ENCODE measurements at places on chromosomes 4 and X. TPM values are rescaled to one million over a fixed set of nuclear protein-coding genes. Genes with fewer than 3 reads are reported as not detected.

The ASB11 gene
- not detected for polyA plus RNA-seq

The KIF4A gene
- 15.7 TPM for polyA plus RNA-seq

DNA sequence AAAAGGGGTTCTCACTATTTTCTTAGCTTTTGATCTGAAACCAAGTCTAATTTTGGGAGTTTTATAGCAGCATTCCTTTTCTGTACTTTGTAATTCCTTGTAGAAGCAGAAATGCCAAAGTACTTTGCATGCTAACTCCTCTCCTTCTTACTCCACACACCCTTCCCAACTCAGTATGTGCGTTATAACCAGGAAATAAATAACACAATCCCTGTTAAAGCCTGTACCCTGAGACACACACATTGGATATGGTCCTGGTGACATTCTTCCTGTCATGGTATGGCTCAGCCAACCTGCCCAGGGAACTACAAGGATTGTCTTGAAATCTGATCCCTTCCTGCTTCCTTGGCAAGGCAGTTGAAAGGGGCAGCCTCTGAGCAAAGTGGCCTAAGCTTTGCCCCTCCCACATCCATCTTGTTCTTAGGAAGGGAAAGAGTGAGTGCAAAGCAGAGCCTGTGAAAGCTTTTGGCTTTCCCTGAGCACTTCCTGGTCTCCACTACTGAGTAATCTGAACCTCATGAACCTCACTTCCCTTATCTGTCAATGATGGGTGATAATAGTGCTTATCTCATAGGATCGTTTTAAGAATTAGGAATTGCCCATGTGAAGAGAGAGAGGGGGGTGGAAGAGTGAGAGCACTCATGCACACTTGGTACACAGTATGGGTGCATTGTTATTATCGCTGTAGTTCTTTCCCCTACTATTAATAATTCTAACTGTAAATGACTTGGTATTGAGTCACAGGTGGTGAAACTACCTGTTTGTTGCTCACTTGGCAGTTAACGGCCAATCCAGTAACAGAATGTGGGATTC lies 109.3 kb downstream of the AFF2 start:
- no peak for DNase-seq

- DNase-seq, result no peak
Measured at GRCh38 chr4:3347871-3348270, 55.0 kb downstream of the RGS12 start.

DNA sequence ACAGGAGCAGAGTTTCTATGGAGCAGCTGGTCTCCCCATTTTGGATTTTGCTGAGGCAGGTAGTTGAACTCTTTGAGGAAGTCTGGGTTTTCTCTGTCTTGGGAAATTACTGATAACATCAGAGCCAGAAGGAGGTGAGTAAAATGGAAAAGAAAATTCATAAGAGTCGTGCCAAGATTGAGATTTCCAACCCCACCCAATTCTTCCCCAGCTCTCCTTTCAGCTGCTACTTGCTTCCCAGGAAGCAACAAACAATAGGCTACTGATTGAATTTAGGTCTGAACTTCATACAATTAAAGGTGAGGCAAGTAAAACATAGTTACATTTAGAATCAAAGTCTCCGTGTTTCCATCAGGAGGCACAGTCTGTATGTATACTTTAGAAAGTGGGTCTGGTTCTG lies 54.6 kb upstream of the EOLA2 start:
- DNase-seq, result no peak

DNA sequence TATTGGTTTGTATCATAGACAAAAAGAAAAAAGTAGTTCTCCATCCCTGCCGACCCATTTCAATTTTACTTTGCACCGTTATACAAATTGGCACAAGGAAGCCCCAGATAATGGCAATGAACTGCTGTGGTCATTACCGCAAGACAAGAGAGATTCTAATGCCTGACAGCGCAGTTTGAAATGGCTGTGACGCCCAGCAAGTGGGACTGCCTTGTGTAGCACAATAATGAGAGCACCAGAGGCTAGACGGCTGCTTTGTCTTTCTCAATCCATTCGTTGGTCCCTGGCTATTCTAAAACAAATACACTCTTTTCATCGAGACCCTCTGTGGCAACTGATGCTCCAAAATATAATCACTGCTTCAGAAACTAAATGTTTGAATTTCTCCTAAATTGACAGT lies 192.4 kb upstream of the NEIL3 start:
- no peak for DNase-seq

GRCh38 chr4:73213916-73214653 lies 44.5 kb downstream of the ANKRD17 start:
- DNase-seq, result no peak

- DNase-seq, result no peak
Measured at GRCh38 chr4:39732728-39733127, 34.8 kb downstream of the UBE2K start.

- peak; percentile 3 for DNase-seq
Measured at GRCh38 chr4:32485956-32486355, 1765.8 kb downstream of the PCDH7 start.

GRCh38 chr4:38634047-38634759 lies 29.8 kb upstream of the KLF3 start:
- DNase-seq, result no peak

The FBXL5 gene
- 95.9 TPM for polyA plus RNA-seq

GRCh38 chr4:28334249-28334648 lies 1473.6 kb downstream of the STIM2 start:
- no peak for DNase-seq

DNA sequence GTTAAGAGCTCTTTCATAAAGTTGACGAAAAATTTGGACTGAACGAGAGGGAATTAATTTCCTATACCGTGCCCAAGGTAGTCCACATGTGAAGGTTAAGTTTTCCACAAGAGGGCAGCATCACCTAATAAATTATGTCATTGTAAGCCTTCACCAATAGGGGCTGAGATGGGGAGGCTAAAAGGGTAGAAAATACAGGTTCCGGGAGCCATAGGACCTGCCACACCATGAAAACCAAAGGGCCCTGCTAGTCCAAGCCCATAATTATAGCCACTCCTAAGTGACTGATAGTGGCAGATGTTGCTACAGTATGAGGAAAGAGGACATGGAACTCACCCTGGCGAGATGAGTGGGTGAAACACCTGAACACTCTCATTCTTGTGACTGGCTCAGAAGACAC lies 122.2 kb downstream of the SHROOM4 start:
- DNase-seq, result no peak

The FGFBP2 gene
- polyA plus RNA-seq, result 0.35 TPM

DNA sequence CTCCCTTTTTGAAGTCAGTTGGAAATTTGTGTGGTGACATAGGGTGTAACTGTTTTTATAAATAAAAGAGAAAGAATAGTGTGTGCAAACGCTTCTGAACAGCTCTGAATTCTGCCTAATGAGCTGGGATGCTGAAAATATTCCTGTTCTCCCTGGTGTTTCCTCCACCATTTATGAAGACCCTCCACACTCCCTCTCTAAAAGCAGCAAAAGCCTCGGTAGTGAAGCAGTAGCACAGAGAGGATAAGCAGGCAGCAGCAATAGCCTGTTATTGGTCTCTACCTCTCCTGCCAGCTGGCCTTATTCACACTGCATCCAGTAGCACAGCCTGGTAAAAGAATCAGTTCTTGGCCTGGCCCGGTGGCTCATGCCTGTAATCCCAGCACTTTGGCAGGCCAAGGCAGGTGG lies 406.1 kb downstream of the IQCM start:
- DNase-seq, result no peak

- DNase-seq, result no peak
Measured at GRCh38 chr4:102343964-102344519, 1.2 kb downstream of the SLC39A8 start.

- no peak for DNase-seq
Measured at GRCh38 chrX:39195156-39195555, 393.9 kb downstream of the MID1IP1 start.

The RIPPLY1 gene
- polyA plus RNA-seq, result not detected

The TMSB15A gene
- polyA plus RNA-seq, result 55.8 TPM

The OTUD6A gene
- not detected for polyA plus RNA-seq

The MAD2L1 gene
- 57.2 TPM for polyA plus RNA-seq

GRCh38 chr4:5750052-5750945 lies 39.3 kb downstream of the EVC start:
- no peak for DNase-seq

GRCh38 chr4:78923464-78924312 lies 15.6 kb downstream of the PAQR3 start:
- no peak for DNase-seq

- DNase-seq, result no peak
Measured at GRCh38 chr4:170529748-170530722, 440.3 kb upstream of the AADAT start.

- no peak for DNase-seq
Measured at GRCh38 chr4:48065587-48066052, 49.0 kb downstream of the NIPAL1 start.

The GAGE12J gene
- not detected for polyA plus RNA-seq

DNA sequence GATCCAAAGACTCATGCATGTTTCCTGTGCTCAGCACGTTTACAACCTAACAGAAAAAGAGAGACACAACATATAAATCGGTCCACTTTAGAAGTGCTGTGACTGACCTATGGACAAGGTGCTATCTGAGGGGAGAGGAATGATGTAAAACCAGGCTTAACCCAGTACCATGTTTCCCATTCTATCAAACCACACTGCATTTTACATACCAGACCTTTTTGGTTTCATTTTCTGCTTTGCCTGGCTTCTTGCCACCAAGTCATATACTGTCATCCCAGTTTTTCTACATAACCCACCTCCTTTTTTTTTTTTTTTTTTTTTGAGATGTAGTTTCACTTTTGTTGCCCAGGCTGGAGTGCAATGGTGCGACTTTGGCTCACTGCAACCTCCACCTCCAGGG lies 82.2 kb downstream of the KLF8 start:
- DNase-seq, result no peak

The COX7B2 gene
- polyA plus RNA-seq, result not detected

- no peak for DNase-seq
Measured at GRCh38 chr4:184439856-184440594, 34.3 kb downstream of the IRF2 start.
